Heart right ventricle (tissue), 16 donors: ENCODE measurements at places on chromosomes 3 and 15. TPM values are rescaled to one million over a fixed set of nuclear protein-coding genes. Genes with fewer than 3 reads are reported as not detected.

Gene SLC6A20
- not detected for total RNA-seq

Gene SLC15A2
- total RNA-seq = 3.4 TPM

Gene FBLN2
- 39.7 TPM for total RNA-seq

Gene CLDN11
- total RNA-seq = 2.9 TPM

Gene ANKRD63
- total RNA-seq = not detected

Gene CHL1
- 0.55 TPM for total RNA-seq

Gene DNASE1L3
- total RNA-seq = 3.7 TPM

Gene HRH1
- 3.1 TPM for total RNA-seq
